ENCODE measurements at places on chromosomes 7 and 10.

- no peak for DNase-seq
Measured at GRCh38 chr10:109831846-109832245, 91.5 kb downstream of the XPNPEP1 start.

DNA sequence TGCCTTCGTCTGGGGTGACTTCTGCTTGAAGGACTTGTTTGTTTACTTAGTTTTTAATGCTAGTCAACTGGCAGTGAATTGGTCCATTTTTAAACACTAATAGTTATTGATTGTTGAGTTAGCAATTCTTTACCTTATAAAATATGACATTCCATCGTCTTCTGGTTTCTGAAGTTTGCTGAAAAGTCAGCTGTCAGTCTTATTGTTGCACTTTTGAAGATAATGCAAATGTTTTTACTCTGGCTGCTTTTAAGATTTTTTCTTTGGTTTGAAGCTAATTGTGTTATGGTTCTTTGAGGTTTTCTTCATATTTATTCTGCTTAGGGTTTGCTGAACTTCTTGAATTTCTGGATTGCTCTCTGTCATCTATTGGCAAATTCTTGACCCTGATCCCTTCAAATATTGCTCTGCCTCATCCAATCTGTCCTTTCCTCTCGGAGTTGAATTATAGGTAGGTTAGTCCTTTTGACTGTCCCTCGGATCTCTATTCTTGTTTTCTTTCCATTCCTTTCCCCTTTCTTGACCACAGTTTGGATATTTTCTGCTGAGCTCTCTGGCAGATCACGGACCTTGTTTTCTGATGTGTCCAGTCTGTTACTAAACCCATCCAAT, 24.2 kb downstream of the MGMT start:
- peak; percentile 14 for DNase-seq

DNA sequence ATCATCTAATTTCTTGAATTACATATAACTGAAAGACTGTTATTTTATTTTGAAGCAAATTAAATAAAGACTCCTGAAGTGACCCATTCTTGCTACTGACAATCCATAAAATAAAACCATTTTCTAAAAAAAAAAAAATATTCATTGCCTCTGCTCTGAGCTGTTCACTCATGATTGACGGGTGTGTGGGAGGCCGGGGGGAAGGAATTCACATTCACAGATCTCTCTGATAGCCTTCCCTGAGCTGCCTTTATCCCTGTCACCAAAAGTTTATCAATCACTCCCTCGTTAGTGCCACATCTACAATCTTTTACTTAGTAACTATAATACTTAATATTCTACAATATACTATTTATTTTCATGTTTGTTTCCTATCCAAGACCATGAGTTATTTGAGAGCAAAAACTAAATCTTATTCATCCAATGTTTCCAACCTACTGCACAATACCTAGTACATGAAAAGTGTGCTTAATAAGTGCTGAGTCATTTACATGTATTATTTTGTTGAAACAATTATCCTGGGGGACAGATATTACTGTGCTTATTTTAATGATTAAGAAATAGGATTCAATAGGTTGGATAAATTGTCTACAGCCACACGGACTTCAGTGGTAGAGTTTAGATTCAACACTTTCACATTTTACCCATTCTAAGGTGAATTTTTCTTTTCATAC, 618.7 kb downstream of the PHTF2 start:
- DNase-seq = no peak

DNA sequence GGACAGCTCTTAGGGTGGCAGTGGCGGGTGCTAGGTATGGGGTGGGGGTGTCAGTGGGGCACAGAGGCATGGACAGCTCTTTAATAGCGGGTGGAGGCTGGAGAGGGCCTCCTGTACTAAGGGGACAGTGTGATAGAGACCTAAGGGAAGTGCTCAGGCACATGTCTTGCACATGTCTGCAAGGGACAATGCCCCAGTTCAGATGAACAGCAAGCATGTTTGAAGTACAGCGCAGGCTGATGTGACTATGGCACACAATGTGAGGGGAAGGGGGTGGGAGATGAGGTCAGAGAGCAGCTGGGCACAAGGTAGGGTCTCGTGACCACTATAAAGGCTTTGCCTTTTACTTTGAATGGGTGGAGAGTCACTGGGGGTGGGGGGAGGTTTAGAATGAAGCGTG, 3.5 kb downstream of the GIMAP8 start:
- no peak for DNase-seq

DNA sequence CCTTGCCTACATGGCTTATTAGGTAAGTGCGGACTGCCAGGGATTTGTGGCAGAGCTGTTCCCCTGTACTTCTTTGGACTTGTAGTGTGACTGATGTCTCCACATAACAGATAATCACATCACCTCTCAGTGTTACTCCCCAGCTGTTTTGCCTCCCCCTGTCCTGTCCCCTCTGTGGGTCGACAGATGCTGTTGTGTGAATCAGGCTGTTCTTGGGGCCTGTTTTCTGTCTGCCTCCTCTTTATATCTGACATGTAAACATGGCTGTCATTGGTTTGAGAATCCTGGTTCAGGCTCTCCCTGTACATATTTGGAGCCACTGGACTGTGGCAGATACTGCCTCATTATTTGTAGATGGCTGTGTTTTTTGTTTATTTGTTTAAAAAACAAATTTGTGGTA, 22.7 kb downstream of the CCNY start:
- no peak for DNase-seq

DNA sequence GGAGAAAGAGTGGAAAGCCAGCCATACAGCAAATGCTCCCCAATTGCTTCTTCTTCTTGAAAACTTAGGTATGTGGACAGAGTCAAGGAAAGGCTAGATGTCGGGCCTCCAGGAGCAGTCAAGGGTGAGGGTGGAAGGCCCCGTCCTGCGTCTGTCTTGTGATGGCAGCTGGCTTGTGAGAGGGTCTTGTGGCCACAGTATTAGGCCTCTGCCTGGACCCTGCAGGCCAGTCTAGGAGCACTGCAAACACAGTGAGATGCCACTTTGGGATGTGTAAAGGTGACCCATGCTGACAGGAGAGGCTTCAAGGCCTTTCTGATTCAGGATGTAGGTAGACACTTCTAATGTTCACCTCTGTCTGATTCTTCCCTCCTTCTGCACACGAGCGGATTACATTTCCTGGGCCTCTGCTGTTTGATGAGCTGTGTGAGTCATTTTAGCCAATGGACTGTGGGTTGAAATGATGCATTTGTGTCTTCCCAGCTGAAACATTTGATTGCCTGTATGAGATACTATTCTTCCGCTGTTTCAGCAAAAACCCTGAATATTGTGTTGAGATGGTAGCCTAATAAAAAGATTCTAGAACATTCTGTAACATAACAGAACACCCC, 135.4 kb downstream of the EMX2 start:
- no peak for DNase-seq

- peak; percentile 37 for DNase-seq
Measured at GRCh38 chr7:20327055-20327454, 3.6 kb upstream of the ITGB8 start.

DNA sequence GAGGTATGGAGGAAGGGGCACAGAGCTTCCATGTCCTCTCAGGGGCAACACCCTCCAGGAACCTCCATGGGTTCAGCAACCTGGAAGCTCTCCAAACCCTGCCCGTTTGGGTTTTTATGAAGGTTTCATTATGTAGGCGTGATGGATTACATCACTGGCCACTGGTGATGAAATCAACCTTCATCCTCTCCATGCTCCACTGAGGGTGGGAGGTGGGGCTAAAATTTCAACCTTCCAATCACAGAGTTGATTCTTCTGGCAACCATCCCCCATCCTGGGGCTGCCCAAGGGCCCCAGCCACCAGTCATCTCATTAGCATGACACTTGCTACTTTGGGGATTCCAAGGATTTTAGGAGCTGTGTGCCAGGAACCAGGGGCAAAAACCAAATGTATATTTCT, 90.1 kb downstream of the TEX36 start:
- DNase-seq = no peak

- no peak for DNase-seq
Measured at GRCh38 chr7:121123032-121123431, 134.5 kb downstream of the CPED1 start.

- DNase-seq = no peak
Measured at GRCh38 chr10:11013836-11014235, 3.8 kb upstream of the CELF2 start.
